ENCODE measurements at places on chromosomes 6 and 20.

DNA sequence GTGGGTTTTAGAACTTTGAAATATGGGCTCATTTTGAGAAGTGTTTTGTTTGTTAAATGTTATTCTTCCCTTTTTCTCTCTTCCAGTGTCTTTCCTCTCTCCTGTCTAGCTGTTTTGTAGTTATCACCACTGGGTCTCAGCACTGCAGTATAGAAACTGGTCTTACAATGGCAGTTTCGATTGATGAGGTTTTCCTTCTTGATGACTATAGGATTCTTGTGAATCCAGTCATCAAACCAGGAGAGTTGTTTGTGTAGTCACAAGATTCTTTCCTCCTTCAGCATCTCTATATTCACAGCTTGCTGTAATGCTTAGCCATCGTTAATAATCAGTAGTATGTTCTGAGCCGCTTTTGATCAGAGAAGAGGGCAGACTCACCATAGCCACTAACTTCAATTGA, 172.3 kb downstream of the OGFRL1 start:
- no peak for DNase-seq

DNA sequence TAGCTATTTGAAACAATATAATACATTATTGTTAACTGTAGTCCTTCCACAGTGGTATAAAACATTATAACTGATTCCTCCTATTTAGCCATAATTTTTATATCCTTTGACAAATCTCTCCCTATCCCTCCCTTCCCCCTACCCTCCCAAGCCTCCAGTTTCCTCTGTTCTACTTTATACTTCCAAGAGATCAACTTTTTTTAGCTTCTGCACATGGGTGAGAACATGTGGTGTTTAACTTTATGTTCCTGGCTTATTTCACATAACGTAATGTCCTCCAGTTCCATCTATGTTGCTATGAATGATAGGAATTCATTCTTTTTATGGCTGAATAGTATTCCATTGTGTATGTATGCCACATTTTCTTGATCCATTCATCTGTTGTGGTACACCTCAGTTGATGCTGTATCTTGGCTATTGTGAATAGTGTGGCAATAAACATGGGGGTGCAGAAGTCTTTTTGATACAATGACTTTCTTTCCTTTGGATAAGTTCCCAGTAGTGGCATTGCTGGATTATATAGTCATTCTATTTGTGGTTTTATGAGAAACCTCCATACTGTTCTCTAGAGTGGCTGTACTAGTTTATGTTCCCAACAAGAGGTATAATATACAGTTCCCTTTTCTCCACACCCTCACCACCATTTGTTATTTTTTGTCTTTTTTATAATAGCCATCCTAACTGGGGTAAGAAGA, 205.0 kb downstream of the KCNQ5 start:
- no peak for DNase-seq

DNA sequence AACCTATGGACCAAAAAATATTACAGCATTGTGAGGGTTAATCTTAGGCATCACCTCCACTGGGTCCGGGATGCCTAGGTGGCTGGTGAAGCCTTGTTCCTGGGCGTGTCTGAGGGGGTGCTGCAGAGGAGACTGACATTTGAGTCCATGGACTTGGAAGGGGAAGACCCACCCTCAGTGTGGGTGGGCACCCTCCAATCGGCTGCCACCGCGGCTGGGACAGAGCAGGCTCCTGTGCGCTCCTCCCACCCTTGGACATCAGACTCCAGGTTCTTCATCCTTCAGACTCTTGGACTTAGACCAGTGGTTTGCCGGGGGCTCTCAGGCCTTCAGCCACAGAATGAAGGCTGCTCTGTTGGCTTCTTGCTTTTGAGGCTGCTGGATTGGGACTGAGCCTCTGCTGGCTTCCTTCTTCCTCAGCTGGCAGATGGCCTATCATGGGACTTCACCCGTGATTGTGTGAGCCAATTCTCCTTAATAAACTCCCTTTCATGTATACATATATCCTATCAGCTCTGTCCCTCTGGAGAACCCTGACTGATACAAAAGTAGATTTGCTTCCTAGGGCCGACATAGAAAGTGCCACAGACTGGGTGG, 113.1 kb downstream of the TTLL2 start:
- DNase-seq = no peak

GRCh38 chr6:135025175-135025574, 29.4 kb downstream of the HBS1L start:
- DNase-seq = no peak

- no peak for DNase-seq
Observed at GRCh38 chr20:5504061-5504739, 187.4 kb upstream of the PROKR2 start.

DNA sequence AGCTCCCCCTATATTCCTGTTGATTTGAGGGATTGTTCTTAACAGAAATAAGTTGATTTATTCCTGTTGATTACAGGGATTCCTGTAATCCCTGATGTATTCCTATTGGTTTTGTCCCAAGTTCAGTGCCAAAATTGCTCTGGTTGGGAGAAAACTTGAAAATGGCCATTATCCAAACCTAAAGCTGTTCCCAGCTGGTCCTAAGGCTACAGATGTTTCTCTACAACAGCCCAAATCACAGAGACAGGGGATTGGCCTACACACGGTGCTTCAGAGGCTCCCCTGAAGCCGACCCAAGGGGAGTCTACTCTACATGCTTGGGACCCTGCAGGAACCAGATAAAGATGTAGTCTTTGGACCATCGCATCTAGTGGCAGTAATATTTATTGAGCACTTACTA, 99.0 kb upstream of the AKAP12 start:
- no peak for DNase-seq

- no peak for DNase-seq
Observed at GRCh38 chr6:108581237-108581931, 20.7 kb downstream of the FOXO3 start.

DNA sequence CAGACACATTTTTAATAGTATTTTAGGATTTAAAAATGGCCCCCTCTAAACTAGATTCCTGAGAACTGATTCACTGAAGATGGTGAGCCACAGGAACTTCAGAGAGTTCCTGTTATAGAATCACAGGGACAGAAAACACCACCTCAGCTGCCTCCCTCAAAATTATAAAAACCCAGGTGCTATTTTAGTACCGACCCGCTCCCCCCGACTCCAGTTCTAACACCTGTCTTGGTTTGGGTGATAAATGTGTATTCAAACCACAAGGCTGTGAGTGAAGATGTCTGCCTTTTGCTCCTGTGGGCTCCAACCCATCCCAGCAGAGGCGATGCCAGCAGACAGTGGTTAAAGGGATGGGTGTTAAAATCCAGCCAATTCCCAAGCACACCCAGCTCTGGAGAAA, 127.4 kb upstream of the LY86 start:
- DNase-seq = no peak

All from NCI-H446 treated with DMSO at 0.1 percent for 48 hours (cell line).